Putamen (tissue), 1 donor: ENCODE measurements at places on chromosomes 3 and 15.
A peak's percentile ranks its signal among the peaks of the same experiment; 100 is the strongest.

- no peak for DNase-seq
Measured at GRCh38 chr3:173139420-173139819, 1.6 kb downstream of the SPATA16 start.

- no peak for DNase-seq
Measured at GRCh38 chr3:121463745-121464144, 82.0 kb downstream of the POLQ start.

DNA sequence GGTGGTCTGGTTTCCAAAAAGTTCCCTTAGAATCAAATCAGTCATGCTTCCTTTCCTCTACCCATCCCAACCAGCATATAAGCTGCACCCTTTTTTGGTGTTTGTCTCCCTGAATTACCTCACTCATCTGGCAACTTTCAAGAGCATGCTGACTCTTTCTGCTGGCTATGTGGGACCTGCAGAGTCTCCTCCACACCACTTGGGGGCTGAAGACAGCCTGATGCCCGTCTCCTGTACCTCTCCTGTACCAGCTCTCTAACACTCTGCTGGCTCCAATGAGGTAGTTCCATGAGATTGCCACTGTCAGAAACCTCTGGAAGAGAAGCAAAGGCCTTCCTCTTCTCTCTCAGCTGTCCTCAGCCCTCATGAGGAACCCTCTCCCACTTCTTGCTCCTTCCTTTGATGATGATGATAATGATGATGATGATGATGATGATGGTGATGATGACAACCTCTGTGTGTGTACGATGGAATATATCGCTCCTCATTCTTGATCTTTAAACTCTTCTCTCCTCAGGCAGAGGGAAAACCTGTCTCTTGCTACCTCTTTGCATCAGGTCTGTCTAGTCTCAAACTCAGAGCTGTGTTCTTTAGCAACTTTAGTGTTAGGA, 257.5 kb downstream of the ZNF621 start:
- DNase-seq: no peak

DNA sequence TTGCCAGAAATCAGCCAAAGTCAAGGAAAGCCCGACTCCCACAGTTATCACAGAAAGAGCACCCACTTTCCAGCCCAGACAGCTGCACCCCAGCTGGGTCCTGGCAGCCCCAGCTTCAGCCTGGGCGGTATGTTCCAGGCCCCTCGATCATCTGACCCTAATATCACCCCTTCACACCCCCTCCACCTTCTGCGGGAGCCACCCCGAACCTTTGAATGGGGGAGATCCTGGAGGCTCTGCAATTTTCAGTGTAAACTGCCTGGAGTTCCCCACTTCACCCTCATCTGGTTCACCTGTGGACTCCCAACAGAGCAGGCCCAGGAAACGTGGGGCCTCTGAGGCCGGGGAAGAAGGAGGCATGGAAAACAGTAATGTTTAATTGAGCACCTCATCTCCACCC, 5.9 kb downstream of the PRSS50 start:
- no peak for DNase-seq

DNA sequence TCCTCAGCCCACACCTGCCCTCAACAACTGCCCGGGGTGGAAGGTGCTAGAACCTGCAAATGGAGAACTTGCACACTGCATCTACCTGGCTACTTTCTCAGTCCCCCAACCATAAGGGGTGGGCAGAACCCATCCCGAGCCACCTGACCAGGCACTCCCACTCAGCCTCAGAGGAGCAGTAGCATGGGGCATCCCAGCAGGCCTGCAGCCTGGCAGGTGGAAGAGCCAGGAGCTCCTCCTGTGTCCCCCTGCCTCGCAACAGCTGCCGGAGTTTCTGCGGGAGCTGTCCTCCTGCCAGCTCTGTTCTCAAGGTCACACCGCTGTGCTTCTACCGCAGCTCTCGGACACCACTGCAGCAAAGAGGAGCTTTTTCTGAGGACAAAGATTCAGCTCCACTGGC, 27.5 kb downstream of the RAB6B start:
- no peak for DNase-seq

- no peak for DNase-seq
Measured at GRCh38 chr15:33074942-33075341, 119.6 kb downstream of the FMN1 start.

GRCh38 chr15:79090487-79091203, at the start of gene RASGRF1:
Gene RASGRF1, minus strand, starts transcription at chr15:79090780. Its CDS starts 282 bp downstream, at chr15:79090498.
- peak; percentile 25 for DNase-seq

- DNase-seq: no peak
Measured at GRCh38 chr3:171704002-171704401, 106.3 kb downstream of the PLD1 start.

- no peak for DNase-seq
Measured at GRCh38 chr3:147919496-147919895, 510.3 kb downstream of the ZIC1 start.

DNA sequence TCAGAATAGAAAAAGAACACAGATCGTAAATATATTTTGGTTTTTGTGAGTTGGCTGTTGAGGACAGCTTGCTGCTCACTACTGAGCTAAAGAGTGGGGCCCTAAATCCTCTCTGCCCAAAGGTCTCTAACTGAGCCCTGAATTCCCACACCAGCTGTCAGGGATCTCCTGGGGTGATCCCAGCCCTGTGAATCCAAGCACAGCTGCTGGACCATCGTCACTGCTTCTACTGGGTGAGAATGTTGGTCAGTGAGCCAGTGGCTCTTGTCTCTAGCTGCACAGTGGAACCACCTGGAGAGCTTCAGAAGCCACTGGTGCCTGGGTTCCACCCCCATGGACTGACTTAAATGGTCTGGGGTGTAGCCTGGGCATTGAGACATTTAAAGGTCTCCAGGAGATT, 90.5 kb upstream of the IL12A start:
- no peak for DNase-seq

- DNase-seq: no peak
Measured at GRCh38 chr3:152589644-152590043, 245.3 kb upstream of the P2RY1 start.

DNA sequence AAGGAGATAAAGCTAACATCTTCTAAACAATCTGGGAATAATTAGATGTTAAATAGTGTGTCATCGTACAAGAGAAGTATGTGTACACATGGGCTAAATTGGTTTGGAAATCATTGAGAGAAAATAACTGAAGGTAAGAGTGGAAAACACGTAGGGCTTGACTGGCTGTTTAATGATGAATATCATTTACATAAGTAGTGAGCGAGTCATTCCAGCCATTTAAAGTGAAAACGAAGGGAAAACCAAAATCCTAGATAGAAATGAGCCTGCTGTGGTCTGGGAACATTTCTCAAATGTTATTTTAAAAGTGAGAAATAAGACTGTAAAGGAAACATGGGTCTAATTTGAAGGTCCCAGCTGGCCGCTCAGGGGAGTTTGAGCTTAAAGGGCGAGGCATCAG, 41.9 kb upstream of the KCNMB2 start:
- no peak for DNase-seq

GRCh38 chr3:66823532-66823931, 174.6 kb upstream of the KBTBD8 start:
- no peak for DNase-seq

DNA sequence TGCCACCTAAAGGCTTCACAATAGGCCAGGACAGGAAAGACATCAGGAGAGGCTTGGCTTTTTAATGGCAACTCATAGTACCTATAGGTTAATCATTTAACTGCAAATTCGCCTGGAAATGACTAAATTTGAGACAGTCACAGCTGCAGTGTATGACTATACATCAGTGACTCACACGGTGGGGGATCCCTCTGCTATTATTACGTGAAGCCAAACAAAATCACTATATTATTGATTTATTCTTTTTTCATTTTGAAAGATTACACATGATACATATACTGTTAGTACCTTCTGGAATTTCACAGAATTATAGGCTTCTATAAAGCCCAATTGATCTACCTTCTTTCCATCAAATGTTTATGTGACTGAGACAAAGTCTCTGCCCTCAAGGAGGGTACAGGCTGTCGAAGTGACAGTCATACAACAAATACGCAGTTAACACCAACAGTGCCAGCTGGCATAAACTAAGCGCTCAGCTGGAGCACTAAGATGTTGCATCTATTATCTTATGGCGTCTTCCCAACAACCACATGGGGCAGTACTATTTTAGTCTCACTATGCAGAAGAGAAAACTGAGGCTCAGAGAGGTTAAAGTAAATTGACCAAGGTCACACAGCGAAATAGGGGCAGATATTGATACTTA, 82.0 kb upstream of the LMOD3 start:
- no peak for DNase-seq

DNA sequence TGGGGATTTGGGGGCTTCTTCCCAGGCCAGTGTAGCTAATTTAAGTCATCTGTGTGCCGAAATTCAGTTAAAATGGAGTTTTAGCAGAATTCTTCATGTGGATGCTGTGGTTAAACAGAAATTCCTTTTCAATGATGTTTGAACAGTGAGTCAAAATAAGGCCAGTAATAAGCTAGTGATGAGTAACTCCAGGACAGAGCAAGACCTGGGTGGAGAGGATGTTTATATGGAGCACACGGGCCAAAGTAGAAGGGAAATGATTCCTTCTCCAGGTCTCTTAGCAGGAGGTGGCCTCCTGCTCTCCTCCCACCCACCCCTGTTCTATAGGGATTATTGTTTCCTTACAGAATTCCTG, 31.9 kb upstream of the UACA start:
- no peak for DNase-seq

GRCh38 chr3:150443331-150443741, 35.2 kb downstream of the TSC22D2 start:
- DNase-seq: no peak

- no peak for DNase-seq
Measured at GRCh38 chr3:63774781-63775180, 44.3 kb upstream of the C3orf49 start.

DNA sequence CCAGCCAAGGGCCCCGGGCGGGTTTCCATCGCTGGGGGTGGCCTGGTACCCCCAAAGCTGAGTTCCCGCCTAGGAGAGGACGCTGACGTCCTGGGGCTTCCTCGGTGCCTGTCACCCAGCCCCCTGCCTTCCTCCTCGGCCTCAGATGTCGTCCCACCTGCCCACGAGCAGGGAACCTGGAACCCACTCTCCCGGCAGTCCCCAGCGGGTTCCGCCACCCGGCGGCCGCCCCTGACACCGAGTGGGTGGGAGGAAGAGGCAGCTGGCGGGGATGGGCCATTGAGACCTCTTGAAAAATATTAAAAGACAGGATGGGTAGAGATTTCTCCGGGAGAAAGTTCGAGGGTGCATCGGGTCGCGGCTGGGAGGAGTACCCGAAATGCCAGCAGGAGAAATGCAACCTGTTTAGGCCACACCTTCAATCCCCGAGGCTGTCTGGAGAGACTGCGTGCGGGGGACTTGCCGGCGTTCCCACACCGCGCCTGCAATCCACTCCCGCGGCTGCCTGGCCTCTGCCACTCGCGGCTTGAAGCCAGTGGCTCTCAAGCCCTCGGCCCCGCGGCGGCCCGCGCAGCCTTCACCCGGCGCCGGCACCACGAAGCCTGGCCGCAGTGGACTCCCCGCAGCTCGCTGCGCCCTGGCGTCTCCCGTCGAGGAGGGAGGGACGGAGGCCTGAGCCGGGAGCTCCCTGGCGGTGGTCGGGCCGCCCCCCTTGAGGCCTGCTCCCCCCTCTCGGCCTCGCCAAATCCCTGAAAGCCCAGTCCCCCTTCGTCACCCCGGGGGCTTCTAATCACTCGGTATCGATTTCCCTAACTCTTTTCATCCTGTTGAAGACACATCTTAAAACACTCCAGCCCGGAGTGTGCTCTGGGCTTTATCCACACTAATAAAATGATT, 8.6 kb upstream of the NR2F2 start:
- DNase-seq: no peak

DNA sequence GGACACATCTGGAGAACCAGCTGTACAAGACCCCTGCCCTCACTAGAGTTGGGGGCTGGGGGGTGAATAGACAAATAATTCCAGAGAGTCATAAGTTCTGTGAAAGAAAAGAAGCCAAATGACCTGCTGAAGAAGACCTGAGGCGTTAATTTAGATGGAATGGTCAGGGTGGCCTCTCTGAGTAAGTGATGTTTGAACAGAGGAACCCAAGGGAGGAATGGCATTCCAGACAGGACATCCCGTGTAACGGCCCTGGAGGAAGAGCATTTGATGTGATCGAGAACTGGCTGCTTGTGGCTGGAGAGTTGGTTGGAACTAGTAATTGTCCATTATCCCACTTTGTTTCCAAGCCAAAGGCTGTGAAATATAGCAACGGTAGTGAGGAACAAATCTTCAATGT, 1.7 kb downstream of the NR2C2 start:
- DNase-seq: no peak

- DNase-seq: no peak
Measured at GRCh38 chr3:62965311-62965710, 90.1 kb upstream of the CADPS start.

DNA sequence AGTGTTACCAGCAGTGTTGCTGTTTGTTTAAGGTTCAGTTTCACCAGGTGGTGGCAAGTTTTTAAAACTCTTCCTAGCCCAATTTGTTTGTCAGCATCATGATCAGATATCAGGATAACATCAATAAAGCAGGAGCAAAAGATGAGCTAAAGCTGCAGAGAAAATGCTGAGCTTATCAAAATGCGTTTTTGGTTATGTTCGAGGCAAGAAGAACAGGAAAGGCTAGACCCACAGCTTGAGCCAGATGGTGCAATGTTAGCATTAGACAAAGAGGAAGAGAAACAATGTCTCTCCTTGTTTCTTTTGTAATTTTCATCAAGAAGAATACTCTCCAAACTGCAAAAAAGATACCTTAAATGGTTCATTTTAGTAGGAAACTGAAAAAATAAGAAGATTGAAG, 66.2 kb downstream of the THRB start:
- no peak for DNase-seq

DNA sequence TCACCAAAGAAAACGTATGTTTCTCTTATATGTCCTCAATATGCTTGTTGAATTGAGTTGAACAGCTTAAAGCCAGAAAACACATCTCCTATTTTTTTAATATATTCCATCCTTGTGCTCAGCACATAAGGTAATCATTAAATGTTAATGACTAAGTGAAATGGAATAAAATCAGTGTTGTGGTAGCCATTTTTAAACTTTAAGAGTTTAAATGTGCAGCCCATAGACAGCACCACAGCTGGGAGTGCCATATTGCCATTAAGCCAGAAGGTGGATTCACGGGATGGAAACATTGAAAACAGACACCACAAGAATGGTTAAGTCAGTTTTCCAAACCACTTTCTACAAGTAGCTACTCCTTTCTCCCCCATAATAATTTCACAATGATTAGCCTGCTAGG, 76.8 kb upstream of the C15orf61 start:
- no peak for DNase-seq
